ENCODE measurements at places on chromosomes 3 and 15. TPM values are rescaled to one million over a fixed set of nuclear protein-coding genes. Genes with fewer than 3 reads are reported as not detected.

Gene A4GNT
- not detected for total RNA-seq

Gene VGLL3
- total RNA-seq, result 44.4 TPM

Gene ARHGAP11A
- total RNA-seq, result 2.6 TPM

Gene CEP19
- total RNA-seq, result 2.2 TPM

Gene SLC12A1
- total RNA-seq, result not detected

Gene GPR160
- 88.9 TPM for total RNA-seq

Gene CLK3
- 180 TPM for total RNA-seq

All from prostate gland (tissue), 2 donors.